GM23248 (cell line): ENCODE measurements at places on chromosomes 5 and 9.
A peak's percentile ranks its signal among the peaks of the same experiment; 100 is the strongest.

GRCh38 chr5:149046196-149046829, 16.5 kb downstream of the SH3TC2 start:
- no peak for DNase-seq

DNA sequence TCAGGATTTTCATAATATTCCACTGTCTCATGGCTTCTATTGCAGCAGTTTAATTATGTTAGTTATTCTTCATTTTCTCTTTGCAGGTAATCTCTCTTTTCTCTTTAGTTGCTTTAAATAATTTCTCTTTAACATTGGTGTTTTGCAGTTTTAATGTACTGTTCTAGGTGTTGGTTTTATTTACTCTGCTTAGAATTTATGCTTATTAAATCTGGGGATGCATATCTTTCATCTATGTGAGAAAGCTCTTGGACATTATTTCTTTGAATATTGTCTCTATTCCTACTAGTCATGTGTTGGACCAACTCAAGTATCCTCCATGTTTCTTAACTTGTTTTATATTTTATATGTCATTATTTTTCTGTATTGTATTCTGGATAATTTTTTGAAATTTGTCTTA, 218.7 kb upstream of the TUT7 start:
- DNase-seq, result no peak

- DNase-seq, result peak; percentile 88
Observed at GRCh38 chr5:102778478-102778877, 23.4 kb downstream of the PAM start.

- DNase-seq, result no peak
Observed at GRCh38 chr9:125810161-125810560, 63.0 kb downstream of the PBX3 start.

DNA sequence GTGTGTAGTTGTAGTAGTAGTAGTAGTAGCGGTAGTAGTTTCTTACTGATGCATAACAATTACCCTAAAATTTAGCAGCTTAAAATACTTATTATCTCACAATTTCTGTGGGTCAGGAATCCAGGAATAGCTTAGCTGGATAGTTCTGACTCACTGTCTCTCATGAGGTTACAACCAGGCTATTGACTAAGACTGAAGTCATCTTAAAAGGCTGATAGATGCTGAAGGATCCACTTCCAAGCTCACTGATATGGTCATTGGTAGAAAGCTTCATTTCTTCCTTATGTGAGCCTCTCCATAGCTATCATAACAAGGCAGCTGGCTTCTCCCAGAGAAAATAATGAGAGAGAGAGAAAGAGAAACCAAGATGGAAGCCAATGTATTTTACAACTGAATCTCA, 147.5 kb upstream of the FBXL17 start:
- DNase-seq, result peak; percentile 83

GRCh38 chr9:13911473-13911872, 402.5 kb downstream of the NFIB start:
- DNase-seq, result no peak

- DNase-seq, result no peak
Observed at GRCh38 chr5:171416160-171417049, 3.0 kb upstream of the FGF18 start.

DNA sequence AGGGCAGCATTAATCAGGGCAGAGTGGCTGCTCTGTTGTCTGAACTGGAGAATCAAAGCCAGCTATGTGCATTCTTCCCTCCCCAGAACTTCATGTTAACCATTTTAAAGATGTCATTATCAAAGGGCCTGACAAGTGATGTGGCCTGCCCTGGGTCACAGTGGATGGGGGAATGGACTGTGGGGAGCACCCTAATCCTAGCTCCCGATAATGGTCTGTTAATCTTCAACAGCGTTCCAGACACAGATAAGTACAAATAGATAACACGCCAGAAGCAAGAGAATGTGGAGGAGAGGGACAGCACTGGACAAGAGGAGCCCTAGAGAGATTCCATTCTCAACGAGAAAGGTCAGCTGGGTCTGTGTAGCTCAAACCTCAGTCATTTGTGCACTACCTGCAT, 77.5 kb downstream of the DPYSL3 start:
- no peak for DNase-seq

- peak; percentile 88 for DNase-seq
Observed at GRCh38 chr5:177446200-177447065, at the start of gene PRR7. Gene PRR7 (plus strand): TSS chr5:177446814. CDS start chr5:177455068, 8,254 bp downstream.

GRCh38 chr5:59328709-59329296, 564.7 kb downstream of the PDE4D start:
- DNase-seq, result no peak

GRCh38 chr5:31157720-31158119, 35.8 kb upstream of the CDH6 start:
- DNase-seq, result no peak

- DNase-seq, result no peak
Observed at GRCh38 chr9:81375187-81376100, 313.9 kb downstream of the TLE1 start.

- DNase-seq, result no peak
Observed at GRCh38 chr5:116668390-116668789, 93.8 kb upstream of the SEMA6A start.

GRCh38 chr9:97744710-97745708, 47.9 kb upstream of the XPA start:
- DNase-seq, result no peak
